Stimulated activated CD4-positive, alpha-beta T cell treated with anti-CD3 and anti-CD28 coated beads, Interleukin-1b, Interleukin-23, amount 100 ng/mL, for 1 hour (primary cell): ENCODE measurements at places on chromosomes 5 and 9.

GRCh38 chr5:64018966-64019365 is 56.7 kb upstream of the HTR1A start:
- DNase-seq: no peak

- no peak for DNase-seq
Measured at GRCh38 chr5:125883223-125883622, 540.0 kb upstream of the GRAMD2B start.

DNA sequence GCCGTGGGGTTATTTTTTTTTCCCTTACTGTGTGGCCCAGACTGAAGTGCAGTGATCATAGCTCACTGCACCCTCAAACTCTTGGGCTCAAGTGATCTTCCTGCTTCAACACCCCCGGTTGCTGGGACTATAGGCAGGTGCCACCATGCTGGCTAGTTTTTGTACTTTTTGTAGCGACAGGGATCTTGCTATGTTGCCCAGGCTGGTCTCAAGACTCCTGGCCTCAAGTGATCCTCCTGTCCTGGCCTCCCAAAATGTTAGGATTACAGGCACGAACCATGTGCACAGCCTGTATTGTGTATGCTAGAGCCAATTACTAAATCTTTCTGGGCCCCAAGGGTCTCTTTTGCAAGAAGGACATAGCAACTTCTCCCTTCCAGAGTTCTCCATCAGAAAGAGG is 23.1 kb downstream of the GALNT10 start:
- no peak for DNase-seq

DNA sequence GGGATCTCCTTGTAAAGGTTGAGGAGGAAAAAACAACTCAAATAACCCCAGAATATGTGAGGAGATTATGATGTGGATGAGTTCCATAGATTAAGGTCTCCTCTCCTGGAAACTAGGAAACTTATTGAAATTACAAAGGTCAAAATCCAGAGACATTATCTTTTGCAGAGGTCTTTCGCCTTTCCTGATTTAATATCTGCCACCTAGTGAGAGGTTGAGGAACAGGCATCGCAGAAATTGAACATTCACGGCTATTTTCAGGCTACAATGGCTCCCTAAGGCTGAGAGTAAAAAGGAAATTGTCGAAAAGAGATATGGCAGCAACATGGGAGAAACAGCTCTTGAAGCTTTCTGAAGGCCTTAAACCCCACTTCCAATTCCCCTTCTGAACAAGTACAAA is 127.5 kb upstream of the PLCXD3 start:
- no peak for DNase-seq

DNA sequence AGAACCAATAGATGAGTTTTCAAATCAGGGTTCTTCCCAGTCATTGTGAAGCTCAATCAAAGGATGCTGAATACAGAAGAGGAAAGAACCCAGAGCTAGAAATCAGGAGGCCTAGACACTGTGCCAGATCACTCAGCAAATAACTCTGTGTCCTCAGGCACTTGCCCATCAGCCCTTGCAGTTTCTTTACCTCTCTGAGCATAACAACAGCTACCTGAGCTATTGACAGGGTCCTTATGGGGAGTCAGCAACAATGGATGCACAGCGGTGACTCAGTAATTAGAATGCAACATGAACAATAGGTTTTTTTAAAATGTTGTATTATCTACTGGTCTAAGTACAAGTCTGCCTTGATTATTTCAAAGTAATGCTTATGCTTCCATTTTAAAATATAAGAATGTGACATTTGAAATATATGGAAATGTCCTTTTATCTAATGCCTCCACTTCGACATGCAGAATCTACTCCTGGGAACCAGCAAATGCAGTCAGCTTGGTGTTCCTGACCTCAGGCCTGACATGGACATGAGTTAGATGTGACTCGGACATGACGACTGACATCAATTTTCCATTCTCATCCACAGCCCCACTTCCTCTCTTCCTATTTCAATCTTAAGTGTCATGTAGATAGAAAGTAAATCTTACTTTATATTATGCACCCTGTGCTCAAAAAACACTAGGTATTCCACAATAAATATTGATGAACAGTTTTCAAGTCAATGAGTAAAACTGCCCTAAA is 155.0 kb downstream of the TLE1 start:
- no peak for DNase-seq

DNA sequence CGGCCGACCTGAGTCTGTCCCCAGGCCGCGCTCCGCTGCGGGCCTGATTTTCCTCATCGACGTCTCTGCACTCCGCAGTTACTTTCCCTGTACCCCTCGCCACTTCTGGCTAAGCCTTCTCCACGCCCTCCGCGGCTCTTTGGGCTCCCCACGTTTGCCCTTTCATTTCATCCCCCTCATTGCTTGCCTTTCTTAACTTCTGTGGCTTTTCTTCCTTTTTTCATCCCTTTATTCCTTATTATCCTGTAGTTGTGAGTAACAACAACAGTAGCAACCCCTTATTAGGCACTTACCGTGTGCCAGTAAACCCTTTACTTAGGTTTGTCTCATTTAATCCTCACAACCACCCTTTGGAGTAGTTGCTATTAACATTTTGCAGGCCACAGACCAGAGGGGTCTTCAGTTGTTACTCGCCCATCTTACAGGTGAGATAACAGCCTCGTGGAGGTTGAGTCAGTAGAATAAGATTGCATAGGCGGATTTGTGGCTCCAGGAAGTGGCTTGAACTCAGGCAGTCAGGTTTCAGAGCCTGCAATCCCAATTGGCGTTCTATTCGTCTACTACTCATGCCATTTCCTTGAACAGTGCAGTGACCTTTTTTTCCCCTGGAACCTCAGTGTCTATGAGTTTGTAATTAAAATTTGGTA is 724 bp downstream of the TCERG1 start:
- no peak for DNase-seq

GRCh38 chr9:136674786-136675349 is 12.2 kb downstream of the EGFL7 start:
- DNase-seq: no peak

GRCh38 chr9:112849363-112849922 is 41.2 kb downstream of the SLC46A2 start:
- DNase-seq: no peak

DNA sequence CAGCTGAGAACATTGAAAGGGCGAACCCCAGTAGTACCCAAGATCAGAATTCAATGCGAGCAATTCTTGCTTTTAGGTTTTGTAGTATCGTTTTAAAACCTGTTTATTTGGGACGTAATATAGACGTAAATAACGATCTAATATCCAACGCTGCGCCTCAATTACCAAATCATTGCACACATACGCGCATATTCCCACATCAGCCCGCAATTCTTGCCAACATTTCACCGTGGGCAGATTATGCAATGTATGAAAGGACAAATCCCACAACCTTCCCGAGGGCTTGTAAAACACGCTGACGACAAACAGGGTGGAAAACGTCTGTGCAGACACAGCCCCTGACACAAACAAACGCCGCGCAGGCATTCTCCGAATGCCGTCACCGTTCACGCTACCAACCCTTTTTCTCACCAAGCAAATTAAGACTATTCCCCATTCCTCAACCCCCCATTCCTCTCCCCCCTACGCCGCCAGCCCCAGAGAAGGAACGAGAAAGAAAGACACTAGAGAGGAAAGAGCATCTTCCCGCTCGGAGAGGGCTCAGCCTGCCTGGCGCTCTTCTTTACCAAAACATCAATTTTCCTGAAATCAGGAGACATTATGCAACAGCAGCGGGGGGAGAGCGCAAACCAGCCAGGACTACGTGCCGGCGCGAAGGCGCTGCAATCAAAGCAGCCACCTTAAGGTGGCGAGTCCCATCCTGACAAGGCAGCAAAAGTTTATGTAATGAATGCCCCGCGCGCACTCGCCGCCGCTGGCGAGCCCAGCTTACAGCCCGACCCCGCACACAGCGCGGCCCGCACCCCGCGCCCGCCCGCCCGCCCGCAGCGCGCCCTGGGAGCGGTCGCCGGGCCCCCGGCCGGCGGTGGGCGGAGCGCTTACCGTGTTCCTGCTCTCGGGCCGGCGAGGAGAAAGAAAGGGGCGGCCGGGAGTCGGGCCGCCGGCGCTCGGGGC is 597 bp downstream of the NFIL3 start:
- DNase-seq: no peak

DNA sequence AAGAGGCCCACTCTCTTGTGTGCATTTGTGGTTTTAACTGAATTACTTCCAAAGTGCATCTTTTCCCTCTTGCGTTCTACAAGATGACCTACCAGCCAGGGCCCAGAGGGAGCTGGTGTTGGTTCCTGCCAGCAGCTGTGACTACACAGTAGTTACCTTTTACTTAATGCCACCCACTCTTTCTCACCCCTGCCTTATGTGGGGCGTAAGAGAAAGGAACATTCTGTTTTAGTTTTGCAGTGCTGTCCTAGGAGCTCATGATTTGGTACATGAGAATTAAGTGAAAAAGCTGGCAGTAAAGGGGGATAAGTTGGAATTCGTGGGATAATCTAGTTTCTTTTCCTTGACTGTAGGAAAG is 45.4 kb downstream of the RCL1 start:
- no peak for DNase-seq

DNA sequence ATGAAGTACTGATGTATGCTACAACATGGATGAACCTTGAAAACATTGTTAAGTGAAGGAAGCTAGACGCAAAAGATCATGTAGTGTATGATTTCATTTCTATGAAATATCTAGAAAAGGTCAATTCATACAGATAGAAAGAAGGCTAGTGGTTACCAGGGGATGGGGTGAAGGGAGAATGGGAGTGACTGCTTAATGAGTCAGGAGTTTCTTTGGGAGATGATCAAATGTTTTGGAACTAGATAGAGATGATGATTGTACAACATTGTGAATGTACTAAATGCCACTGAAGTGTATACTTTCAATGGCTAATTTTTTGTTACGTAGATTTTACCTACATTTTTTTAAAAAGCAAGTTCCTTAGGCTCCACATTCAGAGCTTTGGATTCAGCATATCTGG is 14.9 kb upstream of the DELE1 start:
- no peak for DNase-seq

GRCh38 chr5:169029661-169030274 is 271.2 kb downstream of the SLIT3 start:
- DNase-seq: no peak

DNA sequence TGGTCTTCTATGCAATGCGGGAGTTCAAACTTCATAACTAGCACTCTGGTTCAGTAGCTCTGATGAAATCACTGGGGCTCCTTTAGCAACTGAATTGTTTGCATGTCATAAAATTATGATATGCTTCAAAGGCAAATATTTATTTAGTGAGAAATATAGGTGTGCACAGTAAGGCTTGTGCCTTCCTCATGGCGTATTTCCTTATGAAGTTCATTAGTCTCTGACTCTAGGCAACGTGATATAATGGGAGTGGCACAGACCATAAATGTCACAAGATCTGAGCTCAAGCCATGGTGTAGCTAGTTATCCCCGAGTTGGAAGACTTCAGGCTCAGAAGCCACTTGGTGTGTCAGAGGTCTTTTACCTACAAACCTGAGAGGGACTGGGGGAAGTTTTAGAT is 35.5 kb downstream of the PIP5K1B start:
- no peak for DNase-seq
